Left renal pelvis (tissue), 4 donors: ENCODE measurements at places on chromosomes 7 and 10. TPM values are rescaled to one million over a fixed set of nuclear protein-coding genes. Genes with fewer than 3 reads are reported as not detected.

FAM20C gene
- polyA plus RNA-seq = 33.4 TPM

HMX2 gene
- polyA plus RNA-seq = 1.0 TPM

GBX1 gene
- polyA plus RNA-seq = 0.27 TPM

ZNF248 gene
- 39.3 TPM for polyA plus RNA-seq

GPR85 gene
- 5.3 TPM for polyA plus RNA-seq

CFAP43 gene
- polyA plus RNA-seq = 16.0 TPM

- DNase-seq = no peak
Measured at GRCh38 chr7:37526623-37527022, 78.0 kb upstream of the ELMO1 start.

DNA sequence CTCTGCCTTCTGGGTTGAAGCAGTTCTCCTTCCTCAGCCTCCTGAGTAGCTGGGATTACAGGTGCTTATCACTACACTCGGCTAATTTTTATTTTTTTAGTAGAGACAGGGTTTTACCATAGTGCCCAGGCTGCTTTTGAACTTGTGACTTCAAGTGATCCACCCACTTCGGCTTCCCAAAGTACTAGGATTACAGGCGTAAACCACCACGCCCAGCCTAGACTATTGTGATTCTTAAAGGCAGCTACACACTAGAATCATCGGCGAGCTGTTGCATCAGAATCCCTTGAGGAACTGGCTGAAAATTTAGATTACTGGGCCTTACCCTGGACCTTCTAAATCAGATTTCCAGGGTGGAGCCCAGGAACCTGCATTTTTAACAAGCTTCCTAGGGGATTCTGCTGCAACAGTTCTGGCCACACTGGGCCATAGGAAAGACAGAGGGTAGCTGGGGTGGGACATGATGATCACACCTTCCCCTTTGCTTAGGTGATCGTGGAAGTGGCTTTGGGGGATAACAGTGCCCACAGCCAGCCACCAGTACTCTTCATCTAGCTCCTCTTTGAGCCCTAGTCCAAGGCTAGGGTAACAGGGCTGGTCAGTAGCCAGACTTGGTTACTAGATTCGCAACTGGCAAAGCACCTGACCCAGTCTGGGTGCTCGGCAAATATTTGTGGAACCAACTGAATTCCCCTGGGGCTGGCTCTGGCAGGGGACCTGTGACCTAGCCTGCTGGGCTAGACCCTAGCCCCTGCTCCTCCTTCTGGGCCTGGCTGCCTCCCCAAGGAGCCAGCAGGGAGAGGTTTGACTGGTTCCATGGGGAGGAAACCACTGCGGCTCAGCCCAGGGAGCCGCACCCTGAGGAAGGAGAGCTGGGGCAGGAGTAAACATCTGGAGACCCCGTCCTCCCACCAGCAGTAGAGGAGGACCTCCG lies 67.1 kb upstream of the DUSP5 start:
- no peak for DNase-seq

DNA sequence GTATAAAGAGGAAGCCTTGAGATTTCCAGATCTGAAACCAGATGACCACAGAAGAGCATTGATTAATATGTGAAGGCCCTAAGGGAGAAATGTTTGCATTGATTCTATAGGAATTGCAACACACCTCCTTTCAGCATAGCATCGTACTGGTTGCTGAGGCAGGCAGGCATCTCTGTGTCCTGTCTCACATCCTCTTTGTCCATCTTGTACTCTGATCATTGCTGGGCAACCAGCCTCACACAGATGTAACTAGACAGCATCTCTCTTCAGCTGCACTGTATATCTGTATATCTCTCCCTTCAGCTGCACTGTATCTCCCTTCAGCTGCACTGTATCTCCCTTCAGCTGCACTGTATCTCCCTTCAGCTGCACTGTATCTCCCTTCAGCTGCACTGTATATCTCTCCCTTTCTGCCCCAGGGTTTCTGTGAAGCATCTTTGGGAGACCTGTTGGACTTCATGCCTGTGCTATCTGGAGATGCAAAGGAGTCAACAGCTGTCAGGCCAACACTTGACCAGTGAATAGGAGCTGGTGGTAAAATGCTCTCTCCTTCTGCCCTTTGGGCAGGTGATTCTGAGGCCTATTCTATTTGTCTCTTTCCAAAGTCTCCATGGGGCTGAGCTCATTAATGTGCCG lies 40.3 kb downstream of the TMEM178B start:
- DNase-seq = no peak

DNA sequence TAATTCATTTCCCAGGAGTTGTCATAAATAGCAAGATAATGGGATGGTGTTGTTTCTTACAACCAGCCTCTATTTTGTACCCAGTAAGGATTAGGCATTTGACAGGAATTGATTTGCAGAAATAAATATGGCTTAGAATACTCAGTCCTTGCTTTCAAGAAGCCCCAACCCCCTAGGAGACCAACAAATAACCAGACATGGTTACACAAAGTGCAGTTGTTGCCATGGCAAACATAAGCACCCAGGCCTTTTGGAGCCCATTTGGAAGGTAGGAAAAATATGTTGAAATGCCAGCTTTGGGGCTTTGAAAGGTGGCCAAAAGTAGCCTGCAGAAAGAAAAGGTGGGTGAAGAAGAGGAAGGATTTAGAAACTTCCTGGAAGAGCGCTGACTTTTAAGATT lies 397.5 kb downstream of the CDC14C start:
- DNase-seq = no peak

DNA sequence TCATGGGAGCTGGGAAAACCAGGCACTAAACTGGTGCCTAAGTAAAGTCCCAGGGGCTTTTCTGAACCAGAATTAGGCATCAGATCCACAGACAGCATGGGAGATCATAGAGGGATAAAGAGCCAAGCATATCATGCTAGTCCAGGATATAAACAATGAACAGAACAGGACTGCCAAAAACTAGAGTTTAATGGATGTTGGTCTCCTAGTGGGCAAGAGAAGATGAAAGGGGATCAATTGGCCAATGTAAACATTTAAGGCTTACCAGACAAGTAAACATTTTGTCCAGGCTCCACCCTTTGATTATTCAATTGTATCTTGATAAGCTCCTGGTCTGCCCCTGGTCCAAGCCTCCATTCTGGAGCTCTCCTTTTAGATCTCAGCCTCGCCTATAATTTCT lies 18.9 kb downstream of the MACC1 start:
- no peak for DNase-seq

- DNase-seq = no peak
Measured at GRCh38 chr7:26343320-26343832, 51.7 kb downstream of the SNX10 start.

GRCh38 chr7:7595451-7595850 lies 28.8 kb downstream of the MIOS start:
- no peak for DNase-seq

DNA sequence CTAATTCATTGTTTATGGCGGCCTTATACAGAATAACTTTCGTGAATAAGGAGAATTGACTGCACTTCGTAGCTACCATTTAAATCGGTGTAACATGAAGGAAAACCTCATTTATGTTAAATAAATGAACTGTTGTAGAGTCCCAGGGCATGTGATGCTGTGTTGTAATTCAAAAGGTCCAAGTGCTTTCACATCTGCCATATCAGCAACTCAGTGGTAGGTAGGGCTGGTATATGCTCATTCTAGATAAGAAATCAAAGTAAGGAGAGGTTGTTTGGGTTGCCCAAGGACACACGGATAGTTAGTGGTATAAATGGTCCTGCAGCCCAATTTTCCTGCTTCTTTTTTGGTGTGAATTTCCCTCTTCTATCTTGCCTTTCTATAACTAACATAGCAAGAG lies 15.8 kb downstream of the BBS9 start:
- no peak for DNase-seq

DNA sequence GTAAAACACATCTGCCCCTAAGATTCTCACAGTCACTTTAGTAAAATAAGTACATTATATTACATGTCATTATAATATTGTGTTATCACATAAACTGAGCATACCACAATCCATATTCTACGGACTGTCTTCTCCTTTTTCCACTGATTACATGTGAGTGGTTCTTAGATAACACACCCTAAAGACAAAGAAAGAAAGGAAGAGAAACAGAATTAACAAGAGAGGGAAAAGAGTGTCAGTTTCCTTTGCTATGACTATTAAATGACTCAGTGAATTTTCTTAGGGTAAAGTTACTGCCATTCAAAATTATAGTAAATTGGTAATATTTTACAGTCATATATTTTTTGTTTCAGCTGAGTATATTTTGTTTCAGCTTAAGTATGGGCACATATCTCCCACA lies 268.3 kb downstream of the TWIST1 start:
- DNase-seq = no peak
